Natural killer cell (primary cell): ENCODE measurements at places on chromosomes 5 and 9.
A peak's percentile ranks its signal among the peaks of the same experiment; 100 is the strongest.

GRCh38 chr5:94396687-94397086 is 221.7 kb downstream of the KIAA0825 start:
- DNase-seq, result no peak

GRCh38 chr5:43421450-43422133 is 9.4 kb upstream of the CCL28 start:
- no peak for DNase-seq

GRCh38 chr5:113061846-113062780 is 85.5 kb downstream of the DCP2 start:
- DNase-seq, result no peak

DNA sequence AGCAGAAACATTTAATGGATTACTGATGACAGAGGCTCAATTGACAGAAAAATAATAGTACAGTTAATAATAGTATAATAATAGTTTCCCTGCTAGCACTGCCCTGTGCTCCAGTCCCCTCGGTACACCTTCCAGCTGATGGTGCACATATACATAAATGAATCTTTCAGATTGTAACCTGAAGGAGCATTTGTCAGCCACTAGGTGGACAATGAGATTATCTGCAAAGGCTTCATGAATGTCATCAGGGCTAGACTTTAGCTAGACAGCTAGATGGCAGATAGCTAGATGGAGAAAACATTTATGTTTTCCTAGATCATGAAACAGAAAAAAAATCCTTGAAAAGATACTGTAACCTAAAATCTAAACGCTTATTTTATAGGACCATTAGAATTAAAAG is 304.4 kb upstream of the SMC2 start:
- DNase-seq, result peak; percentile 3

- DNase-seq, result no peak
Observed at GRCh38 chr5:126280343-126280742, 142.9 kb upstream of the GRAMD2B start.

- DNase-seq, result no peak
Observed at GRCh38 chr5:34535433-34535832, 120.7 kb upstream of the RAI14 start.

DNA sequence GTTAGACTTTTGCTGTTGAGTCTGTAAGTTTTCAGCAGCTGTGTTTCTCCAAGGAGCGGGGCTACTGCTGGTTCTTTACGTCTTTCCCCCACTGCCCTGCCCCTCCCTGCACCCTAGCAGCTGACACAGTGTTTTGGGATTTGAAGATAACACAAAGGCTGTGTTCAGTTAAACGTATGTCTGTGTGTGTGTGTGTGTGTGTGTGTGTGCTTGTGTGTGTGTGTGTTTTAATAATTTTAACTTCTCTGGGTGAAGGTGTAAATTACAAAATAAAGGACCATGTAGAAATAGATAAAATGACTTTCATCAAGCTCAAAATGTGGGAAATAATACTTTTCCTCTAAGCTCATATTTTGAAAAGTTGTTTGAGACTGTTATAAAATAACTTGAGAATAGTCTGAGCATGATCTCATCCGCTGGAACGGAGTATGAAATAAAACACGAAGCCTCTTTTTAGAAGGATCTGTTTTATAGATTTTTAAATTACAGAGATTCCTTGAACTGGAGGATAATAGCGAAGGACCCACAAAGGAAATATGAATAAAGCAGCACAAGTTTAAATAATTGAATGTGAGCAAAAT is 10.9 kb downstream of the ABL1 start:
- DNase-seq, result no peak

GRCh38 chr5:100797861-100798260 is 105.2 kb downstream of the ST8SIA4 start:
- DNase-seq, result no peak

- DNase-seq, result no peak
Observed at GRCh38 chr9:106486685-106487084, 376.3 kb upstream of the ZNF462 start.
